Bone marrow (tissue), 2 donors: ENCODE measurements at places on chromosomes 2 and 18.

GRCh38 chr2:25323042-25323514 lies 18.6 kb downstream of the DNMT3A start:
- DNase-seq = no peak

DNA sequence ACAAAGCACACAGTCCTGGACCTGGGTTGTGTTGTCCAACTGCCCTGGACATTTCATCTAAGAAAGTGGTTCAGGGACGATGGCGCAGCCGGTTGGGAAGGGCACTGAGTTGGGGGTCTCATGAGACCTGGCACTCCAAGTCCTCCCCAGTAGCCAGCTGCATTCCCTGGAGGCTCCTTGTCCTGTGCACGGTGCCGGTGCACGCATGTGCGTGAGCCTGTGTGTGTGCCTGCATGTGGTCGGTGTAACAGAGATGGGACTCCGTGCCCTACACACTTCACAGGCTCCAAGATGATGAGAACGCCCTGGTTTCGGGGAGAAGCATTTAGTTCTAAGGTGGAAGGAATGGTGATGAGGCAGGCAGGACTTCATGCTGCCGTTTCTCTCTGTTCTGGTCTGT lies 124.9 kb upstream of the PXDN start:
- no peak for DNase-seq

GRCh38 chr2:98372579-98372978 lies 26.3 kb downstream of the CNGA3 start:
- DNase-seq = no peak

DNA sequence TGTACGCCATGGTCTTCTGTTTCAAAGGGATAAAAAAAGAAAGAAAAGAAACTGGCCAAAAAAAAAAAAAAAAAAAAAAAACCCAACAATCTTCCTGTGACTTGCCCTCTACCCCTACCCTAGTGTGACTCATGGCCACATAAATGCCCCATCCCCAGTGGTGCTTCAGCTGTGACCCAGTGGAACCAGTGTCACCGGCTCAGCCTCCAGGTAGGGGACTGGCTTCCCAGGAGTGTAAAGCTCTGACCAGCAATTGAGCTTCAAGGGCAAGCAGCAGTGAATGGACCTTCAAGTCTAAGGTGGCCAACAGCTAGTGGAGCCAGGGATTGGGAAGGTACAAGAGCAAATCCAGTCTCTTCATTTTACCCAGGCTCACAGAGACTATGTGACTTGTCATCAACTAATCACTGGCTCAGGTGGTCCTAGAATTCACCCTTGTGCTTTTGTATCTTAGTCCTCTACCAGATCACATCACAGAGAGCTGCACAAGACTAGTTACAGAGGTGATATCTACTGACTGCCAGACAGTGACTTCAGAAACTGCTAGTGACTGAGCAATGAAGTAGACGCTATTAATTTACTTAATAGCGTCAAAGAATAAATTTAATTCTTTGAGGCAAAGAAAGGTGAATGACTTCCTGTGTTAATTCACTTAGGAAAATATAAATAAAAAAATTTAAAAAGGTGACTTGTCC lies 1.3 kb upstream of the TGFBRAP1 start:
- DNase-seq = no peak

DNA sequence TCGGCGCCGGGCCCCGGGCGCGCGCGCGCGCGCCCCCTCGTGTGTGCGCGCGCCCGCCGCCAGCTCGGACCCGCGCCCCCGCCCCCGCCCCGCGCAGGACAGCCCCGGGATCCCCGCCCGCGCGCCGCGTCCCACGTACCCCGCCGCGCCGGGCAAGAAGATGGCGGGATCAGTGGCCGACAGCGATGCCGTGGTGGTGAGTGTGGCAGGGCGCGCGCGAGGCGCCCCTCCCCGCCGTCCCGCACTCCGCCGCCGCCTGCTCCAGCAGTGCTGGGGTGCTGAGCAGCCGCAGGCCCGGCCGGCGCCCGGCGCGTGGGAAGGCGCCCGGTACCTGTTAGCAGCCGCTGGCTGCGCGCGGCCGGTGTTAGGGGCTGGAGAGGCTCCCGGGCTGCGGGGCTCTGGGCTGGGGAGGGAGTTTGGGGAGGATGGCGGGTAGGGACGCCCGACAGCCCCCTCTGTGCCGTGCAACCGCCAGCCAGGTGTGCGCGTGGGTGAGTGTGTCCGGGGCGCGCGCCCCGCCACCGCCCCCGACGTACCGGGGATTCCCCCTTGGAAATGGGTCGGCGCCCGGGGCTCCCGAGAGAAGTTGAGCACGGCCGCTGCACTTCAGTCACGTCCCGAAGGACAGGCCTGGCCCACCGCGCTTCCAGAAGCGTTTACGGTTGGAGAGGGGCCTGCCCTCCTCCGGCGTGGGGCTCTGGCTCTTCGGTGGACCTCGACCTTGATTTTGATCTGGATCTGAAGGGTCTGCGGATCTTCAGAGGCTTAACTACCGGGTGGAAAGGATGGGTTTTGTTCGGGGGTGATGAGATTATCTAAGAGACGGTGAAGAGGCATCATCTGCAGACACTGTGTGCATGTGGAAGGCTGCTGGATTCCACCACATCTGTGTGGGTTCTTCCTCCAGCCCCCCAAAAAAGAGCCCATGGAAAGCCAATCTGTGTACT lies 697 bp downstream of the LGALSL start:
- no peak for DNase-seq

DNA sequence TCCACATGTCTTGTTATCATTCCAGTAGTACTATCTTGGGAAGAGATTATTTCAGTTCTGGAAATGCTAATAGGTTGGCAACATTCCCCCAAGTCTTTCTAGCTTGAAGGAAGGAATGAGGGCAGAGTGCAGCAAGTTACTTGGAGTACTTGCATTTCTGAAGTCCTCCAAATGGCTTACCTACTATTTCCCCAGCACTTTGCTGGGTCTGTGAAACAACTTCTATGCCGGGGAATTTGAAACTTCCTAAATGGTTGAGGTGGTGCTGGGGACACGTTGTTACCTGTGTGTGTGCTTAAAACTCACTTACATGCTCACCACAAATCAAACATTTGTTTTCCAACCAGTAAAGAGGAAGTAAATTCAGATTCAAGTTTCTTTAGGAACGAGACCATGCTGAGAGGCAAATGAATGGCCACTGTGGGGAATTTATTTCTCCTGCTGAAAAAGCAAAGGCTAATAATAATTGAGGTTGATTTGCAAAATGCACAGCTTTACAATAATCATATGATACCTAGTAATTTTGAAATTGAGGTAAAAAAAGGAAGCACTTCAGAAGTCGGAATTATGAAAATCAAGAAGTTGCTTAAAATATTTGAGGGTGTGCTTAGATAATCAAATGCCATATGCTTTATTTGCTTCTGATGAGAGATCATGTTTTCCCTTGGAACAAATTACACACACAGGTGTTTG lies 1167.7 kb upstream of the ZEB2 start:
- no peak for DNase-seq

GRCh38 chr2:172070936-172071335 lies 14.4 kb upstream of the DLX1 start:
- DNase-seq = no peak

- DNase-seq = no peak
Observed at GRCh38 chr2:171553858-171554257, 31.6 kb downstream of the CYBRD1 start.

DNA sequence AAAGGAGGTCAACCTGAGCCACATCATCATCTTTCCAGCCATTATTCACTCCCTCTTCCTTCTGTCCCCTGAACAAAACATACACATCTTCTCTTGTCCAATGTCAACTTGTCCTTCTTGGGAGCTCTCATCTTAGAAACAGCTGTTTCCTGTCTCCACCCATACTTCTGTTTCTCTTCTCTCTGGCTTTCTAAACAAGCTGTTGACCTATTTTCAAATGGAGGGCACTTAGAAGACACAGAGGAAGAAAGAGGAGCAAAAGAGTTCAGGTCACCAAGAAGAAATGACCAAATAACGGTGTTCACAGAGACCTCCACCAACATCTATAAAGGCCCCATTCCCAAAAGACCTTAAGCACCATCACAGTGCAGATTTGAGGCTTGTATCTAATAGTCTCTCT lies 355.9 kb upstream of the HNRNPA3 start:
- DNase-seq = no peak

- no peak for DNase-seq
Observed at GRCh38 chr18:60024345-60024744, 124.5 kb downstream of the PMAIP1 start.

DNA sequence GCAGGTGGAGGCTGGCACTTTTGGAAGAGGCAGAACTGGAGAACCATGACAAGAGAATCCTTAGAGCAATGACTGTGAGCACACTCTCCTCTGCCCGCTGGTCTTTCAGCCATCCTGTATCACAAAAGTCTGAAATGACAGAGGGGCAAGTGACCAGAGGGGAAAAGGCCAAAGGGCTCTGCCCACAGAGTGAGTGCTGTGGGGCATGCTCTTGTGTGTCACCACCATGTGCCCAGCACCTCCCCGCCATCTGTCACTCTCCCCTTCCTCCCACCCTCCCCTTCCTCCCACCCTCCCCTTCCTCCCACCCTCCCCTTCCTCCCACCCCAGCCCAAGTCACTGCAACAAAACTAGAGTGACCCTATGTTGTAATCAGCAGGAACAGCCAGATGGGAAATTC lies 31.9 kb downstream of the DAW1 start:
- DNase-seq = no peak

DNA sequence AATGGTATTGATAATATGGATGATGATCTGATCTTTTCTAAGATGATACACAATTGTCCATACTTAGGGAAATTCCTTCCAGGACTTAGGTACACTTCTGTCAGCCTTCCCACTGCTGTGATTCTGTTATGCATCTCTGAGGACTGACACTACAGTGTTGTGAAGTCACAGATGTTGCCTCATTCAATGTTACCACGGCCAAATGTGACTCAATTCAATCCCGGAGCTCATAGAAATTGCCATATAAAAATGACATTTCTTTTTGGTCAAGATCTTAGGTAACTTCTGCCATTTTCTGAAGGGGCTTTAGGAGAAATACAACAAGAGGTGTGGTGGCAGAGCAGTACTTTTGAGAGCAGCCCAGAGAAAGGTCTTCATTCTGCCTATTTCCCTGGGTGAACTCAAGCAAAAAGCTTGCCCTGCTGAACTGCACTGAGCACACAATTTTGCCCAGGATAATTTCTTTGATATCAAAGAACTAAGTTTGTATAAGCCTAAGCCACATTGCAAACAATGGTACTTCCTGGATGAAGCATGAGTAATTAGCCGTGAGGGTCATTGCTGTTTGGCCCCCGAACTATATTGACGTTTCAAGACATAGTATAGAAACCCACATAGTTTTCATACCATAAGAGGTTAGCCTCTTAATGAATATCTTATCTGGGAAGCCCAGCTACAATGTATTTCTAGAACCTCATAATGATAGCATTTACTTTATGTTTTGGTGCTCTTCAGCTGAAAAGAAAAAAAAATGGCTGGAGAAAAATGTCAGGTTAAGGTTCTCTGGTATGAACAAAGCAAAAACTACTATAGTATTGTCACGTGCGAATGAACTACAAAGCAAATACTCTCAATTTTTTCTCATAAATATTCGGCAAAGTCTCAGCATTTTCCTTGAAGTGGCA lies 437.4 kb downstream of the MEIS1 start:
- DNase-seq = no peak

GRCh38 chr2:11146076-11146475 lies 9.2 kb upstream of the SLC66A3 start:
- DNase-seq = no peak

GRCh38 chr2:18560797-18561085 lies 288 bp upstream of the RDH14 start:
- no peak for DNase-seq

GRCh38 chr2:7609556-7609955 lies 692.3 kb downstream of the RNF144A start:
- no peak for DNase-seq

GRCh38 chr2:13354031-13354430 lies 637.3 kb downstream of the TRIB2 start:
- DNase-seq = no peak

DNA sequence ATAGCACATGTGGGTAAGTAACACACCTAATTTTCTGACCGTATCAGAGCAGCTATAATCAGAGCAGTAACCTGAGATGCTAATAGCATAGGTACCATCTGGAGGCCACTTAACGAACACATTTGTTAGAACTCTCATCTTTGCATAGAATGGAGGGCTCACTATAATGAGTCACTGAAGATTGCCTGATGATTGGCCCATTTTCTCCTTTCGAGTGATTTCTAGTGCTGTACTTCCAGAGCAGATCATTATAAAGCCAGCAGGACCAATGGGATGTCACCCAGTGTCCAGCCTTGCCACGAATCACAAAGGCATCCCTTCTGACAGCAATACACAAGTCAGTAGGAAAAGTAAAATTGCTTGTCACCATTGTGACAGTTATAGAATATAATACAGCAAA lies 81.7 kb upstream of the REV1 start:
- no peak for DNase-seq

GRCh38 chr2:179479947-179480346 lies 215.3 kb upstream of the SESTD1 start:
- no peak for DNase-seq

DNA sequence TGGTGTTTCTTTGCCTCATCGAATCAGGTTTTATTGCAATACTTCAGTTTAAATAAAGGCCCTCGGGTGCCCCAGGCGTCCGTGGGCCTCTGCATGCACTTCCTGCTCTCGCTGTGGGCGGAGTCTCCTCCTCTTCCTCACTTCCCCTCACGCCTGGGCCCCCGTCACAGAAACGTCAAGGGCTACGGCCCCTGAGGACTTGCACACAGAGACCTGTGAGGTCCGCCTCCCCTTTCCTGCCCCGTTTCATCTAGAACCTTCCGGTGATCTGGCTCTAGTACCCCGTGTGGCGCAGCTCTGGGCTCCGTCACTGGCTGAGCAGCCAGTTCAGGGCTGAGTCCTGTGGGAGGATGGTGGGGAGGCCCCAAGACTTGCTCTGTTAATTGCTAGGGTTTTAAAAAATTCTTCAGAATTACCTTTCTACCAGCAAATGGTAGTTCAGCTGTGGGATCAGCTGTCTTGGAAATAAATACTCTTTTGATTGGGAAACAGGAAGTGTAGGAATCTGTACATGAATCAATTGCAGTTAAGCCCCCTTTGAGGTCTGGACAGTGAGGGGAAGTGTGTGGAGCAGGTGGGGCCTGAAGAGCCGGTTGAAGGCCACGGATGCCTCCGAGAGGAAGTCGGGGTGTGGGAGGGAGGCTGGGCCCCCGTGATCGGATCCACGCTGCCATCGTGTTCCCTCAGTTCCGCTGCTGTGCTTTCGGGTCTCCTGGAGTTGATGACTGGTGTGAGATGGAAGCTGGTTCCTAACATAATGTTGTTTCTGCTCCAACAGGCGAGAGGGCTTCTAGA lies 10.2 kb downstream of the NFATC1 start:
- peak; percentile 30 for DNase-seq

- no peak for DNase-seq
Observed at GRCh38 chr2:45826884-45827635, 175.6 kb downstream of the PRKCE start.

DNA sequence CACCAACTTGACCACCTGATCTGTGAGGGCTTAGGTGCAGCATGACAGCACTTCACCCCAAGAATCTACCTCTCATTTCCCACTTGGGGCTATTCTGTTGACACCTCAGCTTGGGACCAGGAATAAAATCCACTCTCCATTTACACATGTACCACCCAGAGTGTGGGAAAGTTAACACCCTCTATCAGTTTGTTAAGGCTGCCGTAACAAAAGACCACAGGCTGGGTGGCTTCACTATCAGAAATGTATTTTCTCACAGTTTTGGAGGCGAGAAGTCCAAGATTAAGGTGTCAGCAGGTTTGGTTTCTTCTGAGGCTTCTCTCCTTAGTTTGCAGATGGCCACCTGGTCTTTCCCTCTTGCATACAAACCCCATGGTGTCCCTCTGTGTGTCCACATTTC lies 277.7 kb upstream of the ERBB4 start:
- no peak for DNase-seq
